ENCODE measurements at places on chromosomes 3 and 15. TPM values are rescaled to one million over a fixed set of nuclear protein-coding genes. Genes with fewer than 3 reads are reported as not detected.

DNA sequence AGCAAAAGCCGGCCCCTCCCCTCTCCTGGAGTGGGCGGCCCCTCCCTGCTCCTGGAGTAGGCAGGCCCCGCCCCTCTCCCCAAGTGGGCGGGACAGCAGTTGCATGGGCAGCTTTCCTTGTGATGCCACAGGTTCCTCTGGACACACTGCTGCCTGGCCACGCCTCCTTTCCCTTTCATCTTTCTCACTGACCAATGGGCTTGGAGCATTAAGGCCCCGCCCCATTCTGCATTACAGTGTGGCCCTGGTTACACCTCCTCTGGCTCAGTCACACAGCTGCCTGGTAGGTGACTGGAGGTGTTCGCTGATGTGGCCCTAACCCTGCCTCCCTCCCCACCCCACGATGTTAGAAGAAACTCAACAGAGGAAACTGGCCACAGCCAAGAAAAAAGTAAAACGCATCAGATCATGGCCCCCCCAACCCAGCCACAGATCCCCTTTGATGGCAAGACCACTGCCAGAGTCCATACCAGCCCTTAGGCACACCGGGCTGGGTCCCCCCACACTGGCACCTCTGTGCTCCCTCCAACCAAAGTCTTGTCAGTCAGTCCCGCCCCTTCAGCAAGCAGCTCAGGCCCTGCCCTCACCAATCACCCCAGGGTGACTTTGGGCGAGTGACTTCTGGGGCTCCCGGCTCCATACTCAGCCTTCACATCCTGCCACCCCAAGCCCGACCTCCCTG lies 84.3 kb downstream of the ADAMTS7 start:
- no peaks in the 10 kb centered on the region for H3K27me3 ChIP-seq
- H3K4me3 ChIP-seq = no peak overlapping the region
- H3K36me3 ChIP-seq = peaks cover 4% of the 10 kb centered on the region
- no peak overlapping the region for H3K27ac ChIP-seq
- H3K4me1 ChIP-seq = peaks cover 8% of the 10 kb centered on the region

DNA sequence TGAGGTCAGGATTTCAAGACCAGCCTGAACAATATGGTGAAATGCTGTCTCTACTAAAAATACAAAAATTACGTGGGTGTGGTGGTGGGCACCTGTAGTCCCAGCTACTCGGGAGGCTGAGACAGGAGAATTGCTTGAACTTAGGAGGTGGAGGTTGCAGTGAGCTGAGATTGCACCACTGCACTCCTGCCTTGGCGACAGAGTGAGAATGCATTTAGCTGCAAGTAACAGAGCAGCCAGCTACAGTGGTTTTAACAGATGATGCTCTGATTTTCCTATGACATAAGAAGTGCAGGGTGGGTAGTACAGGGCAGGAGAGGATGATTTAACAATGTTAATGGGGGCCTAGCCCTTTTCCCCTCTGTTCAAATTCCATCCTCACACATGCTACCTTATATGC lies 267.9 kb downstream of the RPLP1 start:
- peaks cover 3% of the 10 kb centered on the region for H3K27me3 ChIP-seq
- H3K27ac ChIP-seq = no peak overlapping the region
- no peak for DNase-seq
- no peak overlapping the region for H3K4me3 ChIP-seq
- H3K4me1 ChIP-seq = no peaks in the 10 kb centered on the region

DNA sequence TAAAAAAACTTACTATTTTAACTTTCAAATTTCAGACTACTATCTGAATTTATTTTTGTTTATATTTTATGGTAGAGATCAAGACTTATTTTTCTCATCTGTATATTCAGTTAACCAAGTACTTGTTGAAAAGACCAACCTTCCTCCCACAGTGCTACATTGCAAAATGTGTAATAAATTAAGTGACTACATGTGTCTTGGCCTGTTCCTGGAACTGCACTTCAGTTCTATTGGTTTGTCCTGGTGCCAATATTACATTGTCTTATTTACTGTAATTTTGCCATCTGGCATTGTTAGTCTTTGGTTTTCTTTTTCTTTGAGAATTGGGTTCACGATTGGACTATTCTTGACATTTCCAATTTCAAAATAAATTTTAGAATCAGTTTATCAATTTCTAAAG lies 138.4 kb upstream of the KCNMB2 start:
- H3K4me1 ChIP-seq = peaks cover 5% of the 10 kb centered on the region
- no peak overlapping the region for H3K4me3 ChIP-seq
- H3K36me3 ChIP-seq = no peaks in the 10 kb centered on the region

The GATM gene
- total RNA-seq = 51.2 TPM

The NMNAT3 gene
- 0.61 TPM for total RNA-seq

- peak overlapping the region; percentile 77 for H3K27ac ChIP-seq
- peaks cover 7% of the 10 kb centered on the region for H3K27me3 ChIP-seq
- H3K4me3 ChIP-seq = peak overlapping the region; percentile 43
Measured at GRCh38 chr3:14879211-14879874, 60.6 kb downstream of the FGD5 start.

- DNase-seq = no peak
- H3K4me1 ChIP-seq = peaks cover 15% of the 10 kb centered on the region
- no peak overlapping the region for H3K4me3 ChIP-seq
- H3K27ac ChIP-seq = no peak overlapping the region
Measured at GRCh38 chr3:13235079-13235478, 161.8 kb upstream of the IQSEC1 start.

The SH2D7 gene
- not detected for total RNA-seq

DNA sequence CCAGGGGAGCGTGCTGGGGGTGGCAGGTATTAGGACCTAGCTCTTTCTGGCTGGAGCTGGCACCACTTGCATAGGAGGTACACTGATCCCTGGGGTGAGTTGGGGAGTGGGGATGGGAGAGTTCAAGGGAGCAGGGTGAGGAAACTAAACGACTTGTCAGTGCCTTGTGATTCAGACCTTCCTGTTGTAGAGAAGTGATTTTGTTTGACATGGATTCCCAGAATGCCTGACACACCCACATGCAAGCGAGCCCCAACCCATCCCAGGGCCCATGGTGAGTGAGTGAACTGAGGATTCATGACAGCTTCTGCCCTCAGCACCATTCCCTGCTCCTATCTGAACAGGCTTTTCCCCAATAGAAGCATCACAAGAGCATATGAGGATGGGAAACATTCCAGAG lies 15.6 kb upstream of the UBE2Q2 start:
- H3K27me3 ChIP-seq = peaks cover 8% of the 10 kb centered on the region
- H3K27ac ChIP-seq = no peak overlapping the region
- no peak for DNase-seq
- H3K36me3 ChIP-seq = no peaks in the 10 kb centered on the region

DNA sequence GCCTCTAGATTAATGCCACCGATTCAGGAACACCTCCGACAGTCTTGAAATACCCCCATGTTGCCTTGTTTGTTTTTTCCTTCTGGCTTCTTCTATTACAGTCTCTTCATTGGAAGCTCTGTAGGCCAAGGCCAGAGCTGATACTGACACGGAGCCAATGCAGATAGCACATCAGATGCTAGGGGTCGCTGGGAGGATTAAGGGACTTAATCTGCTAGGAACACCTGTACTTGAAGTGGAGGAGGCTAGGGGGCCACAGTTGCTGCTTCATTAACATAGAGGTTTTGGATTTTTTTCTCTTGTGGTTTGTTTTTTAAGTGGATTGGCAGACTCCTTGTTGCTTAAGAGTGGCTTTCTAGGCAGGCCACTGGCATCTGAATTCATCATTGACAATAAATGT lies 49.6 kb downstream of the PARP14 start:
- H3K4me3 ChIP-seq = no peak overlapping the region
- H3K27ac ChIP-seq = no peak overlapping the region
- H3K36me3 ChIP-seq = peaks cover 35% of the 10 kb centered on the region
- H3K4me1 ChIP-seq = no peaks in the 10 kb centered on the region

DNA sequence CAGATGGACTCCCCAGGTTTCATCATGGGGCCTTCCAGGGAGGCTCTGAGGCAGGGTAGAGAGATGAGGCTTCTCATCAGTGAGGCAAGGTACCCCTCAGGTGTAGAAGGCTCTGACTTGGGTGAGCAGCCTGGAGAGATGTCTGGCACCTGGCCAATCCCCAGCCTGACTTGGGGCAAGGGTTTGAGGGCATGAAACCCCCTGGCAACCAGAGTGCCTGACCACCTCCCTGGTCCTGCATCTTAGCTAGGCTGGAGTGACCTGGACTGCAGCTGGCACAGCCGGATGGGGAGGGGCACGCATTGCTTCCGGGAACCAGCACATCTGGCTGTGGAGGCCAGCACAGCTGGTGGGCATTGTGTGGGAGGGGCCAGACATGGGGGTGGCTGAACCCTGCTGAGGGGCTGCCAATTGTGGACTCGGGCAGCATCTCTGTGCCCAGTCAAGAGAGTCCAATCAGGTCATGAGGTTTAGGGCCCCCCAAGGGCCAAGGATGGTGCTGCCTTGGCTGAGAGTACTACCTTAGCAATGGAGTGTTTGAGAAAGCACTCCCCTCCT lies 1.9 kb downstream of the ZBTB47 start:
- H3K4me3 ChIP-seq = peak overlapping the region; percentile 49
- H3K27me3 ChIP-seq = peaks cover 24% of the 10 kb centered on the region
- no peak overlapping the region for H3K27ac ChIP-seq
- no peak for DNase-seq
- H3K36me3 ChIP-seq = no peaks in the 10 kb centered on the region
- H3K4me1 ChIP-seq = peaks cover 35% of the 10 kb centered on the region

GRCh38 chr15:89647191-89647851 lies 7.9 kb downstream of the KIF7 start:
- no peak overlapping the region for H3K4me3 ChIP-seq
- no peaks in the 10 kb centered on the region for H3K36me3 ChIP-seq
- no peak overlapping the region for H3K27ac ChIP-seq

DNA sequence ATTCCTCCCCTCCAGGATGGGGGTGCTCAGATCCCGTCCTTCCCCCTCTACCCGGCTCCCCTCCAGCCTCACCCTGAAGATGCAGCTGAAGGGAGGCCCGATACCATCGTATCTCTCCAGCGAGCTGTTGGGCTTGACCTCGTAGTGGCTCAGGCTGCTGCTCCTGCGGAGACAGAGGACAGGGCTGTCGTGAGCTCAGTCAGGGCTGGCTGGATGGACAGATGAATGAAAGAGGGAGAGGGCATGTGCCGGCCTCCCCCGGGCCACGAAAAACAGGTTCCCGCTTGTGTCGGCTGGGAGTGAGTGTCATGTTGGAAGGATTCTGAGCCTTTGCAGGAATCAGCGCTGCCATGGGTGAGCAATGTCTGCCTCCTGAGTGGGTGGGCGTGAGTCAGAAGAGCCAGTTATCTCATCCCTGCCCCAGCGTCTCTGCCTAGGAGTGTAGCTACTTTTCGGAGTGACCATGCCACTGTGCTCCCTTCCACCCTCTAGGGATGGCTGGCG lies 35.2 kb downstream of the FEM1B start:
- DNase-seq = no peak
- H3K36me3 ChIP-seq = no peaks in the 10 kb centered on the region
- H3K4me3 ChIP-seq = peak overlapping the region; percentile 63

DNA sequence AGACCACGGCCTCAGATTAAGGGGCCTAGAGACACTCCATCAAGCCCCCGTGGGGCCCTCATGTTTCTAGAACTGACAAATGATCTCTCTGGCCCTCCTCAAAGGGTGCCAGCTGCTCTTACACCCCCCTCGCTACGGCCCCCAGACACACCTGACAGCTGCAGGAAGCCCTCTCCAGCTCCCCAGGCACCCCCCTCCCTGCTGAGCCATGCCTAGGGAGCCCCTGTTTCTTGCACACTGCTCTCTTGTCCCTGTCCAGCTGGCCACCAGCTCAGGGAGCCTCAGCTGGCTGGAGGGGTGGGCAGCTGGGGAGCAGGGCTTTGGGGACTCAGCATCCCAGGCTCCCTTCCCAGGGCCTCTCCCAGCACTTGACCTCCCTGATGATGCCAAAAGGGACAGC lies 14.8 kb downstream of the TNK2 start:
- H3K4me3 ChIP-seq = peak overlapping the region; percentile 61
- no peak for DNase-seq
- H3K36me3 ChIP-seq = no peaks in the 10 kb centered on the region
- H3K27me3 ChIP-seq = peaks cover 9% of the 10 kb centered on the region
- H3K4me1 ChIP-seq = peaks cover 44% of the 10 kb centered on the region
- peak overlapping the region; percentile 62 for H3K27ac ChIP-seq

GRCh38 chr3:98984024-98984423 lies 82.5 kb upstream of the DCBLD2 start:
- no peak for DNase-seq
- H3K27ac ChIP-seq = no peak overlapping the region
- no peaks in the 10 kb centered on the region for H3K27me3 ChIP-seq
- H3K4me3 ChIP-seq = no peak overlapping the region
- peaks cover 3% of the 10 kb centered on the region for H3K4me1 ChIP-seq

The RYR3 gene
- 7.4 TPM for total RNA-seq

DNA sequence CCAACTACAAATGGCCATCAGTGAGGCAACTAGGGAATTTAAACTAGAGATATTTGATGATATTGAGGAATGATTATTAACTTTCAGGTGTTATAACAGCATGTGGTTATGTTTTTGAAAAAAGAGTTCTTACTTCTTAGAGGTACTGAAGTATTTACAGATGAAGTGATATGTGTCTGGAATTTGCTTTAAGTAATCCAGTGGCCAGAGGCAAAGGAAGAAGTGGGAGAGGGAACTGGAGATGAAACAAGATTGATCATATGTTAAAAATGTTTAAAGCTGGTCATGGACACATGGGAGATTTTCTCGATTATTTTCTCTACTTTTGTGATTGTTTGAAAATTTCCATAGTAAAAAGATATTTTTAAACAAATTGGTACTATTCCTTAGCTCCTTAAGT lies 53.3 kb upstream of the SLCO2A1 start:
- no peak for DNase-seq
- H3K36me3 ChIP-seq = peaks cover 8% of the 10 kb centered on the region
- no peak overlapping the region for H3K4me3 ChIP-seq
- H3K27ac ChIP-seq = no peak overlapping the region
- peaks cover 3% of the 10 kb centered on the region for H3K27me3 ChIP-seq
- H3K4me1 ChIP-seq = no peaks in the 10 kb centered on the region

- no peak overlapping the region for H3K27ac ChIP-seq
- no peaks in the 10 kb centered on the region for H3K4me1 ChIP-seq
- H3K36me3 ChIP-seq = no peaks in the 10 kb centered on the region
- H3K4me3 ChIP-seq = no peak overlapping the region
- no peak for DNase-seq
- H3K27me3 ChIP-seq = peaks cover 2% of the 10 kb centered on the region
Measured at GRCh38 chr3:46536758-46537157, 29.3 kb downstream of the LRRC2 start.

The HDC gene
- total RNA-seq = not detected

- no peaks in the 10 kb centered on the region for H3K27me3 ChIP-seq
- H3K27ac ChIP-seq = no peak overlapping the region
Measured at GRCh38 chr15:33988384-33988783, 20.1 kb downstream of the CHRM5 start.

GRCh38 chr3:12893247-12893646 lies 51.9 kb upstream of the RPL32 start:
- no peak overlapping the region for H3K4me3 ChIP-seq
- H3K36me3 ChIP-seq = peaks cover 7% of the 10 kb centered on the region
- no peak for DNase-seq

- no peak overlapping the region for H3K4me3 ChIP-seq
- H3K27me3 ChIP-seq = no peaks in the 10 kb centered on the region
Measured at GRCh38 chr3:81301230-81301629, 460.2 kb downstream of the GBE1 start.

- no peak for DNase-seq
- no peak overlapping the region for H3K4me3 ChIP-seq
- no peaks in the 10 kb centered on the region for H3K27me3 ChIP-seq
- no peaks in the 10 kb centered on the region for H3K4me1 ChIP-seq
- H3K27ac ChIP-seq = no peak overlapping the region
Measured at GRCh38 chr3:154538566-154539360, 108.8 kb upstream of the GPR149 start.
